NCI-H2029 (cell line): ENCODE measurements at places on chromosomes 3 and 15.
A peak's percentile ranks its signal among the peaks of the same experiment; 100 is the strongest.

GRCh38 chr15:57403017-57403416, 26.7 kb downstream of the CGNL1 start:
- DNase-seq, result no peak

GRCh38 chr3:24582431-24583403, 88.1 kb upstream of the THRB start:
- no peak for DNase-seq

DNA sequence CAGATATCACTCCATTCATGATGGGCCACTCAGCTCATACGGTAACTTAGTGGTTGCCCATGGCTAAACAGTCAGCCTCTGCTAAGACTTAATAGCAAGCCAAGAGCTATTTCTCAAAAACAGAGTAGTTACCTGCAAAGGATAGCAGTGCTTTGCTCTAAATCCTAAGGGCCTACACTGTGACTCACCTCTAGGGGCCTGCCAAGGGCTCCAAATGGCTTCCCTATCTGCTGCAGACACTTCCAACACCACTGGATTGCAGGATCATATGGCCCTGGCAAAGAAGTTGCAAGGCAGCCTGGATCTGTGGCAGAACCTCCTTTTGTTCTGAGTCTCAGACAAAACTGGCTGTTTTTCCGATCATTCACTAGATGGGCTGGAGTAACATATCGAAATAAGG, 17.8 kb downstream of the CGGBP1 start:
- no peak for DNase-seq

GRCh38 chr3:33218446-33219174, at the start of gene SUSD5:
SUSD5 (minus strand) TSS chr3:33218810; CDS start chr3:33218797, 13 bp downstream.
- DNase-seq, result no peak

- no peak for DNase-seq
These were observed 30.2 kb downstream of the OCA2 start for GRCh38 chr15:28068930-28069329.

- no peak for DNase-seq
These were observed 11.0 kb upstream of the ONECUT1 start for GRCh38 chr15:52800828-52801747.

DNA sequence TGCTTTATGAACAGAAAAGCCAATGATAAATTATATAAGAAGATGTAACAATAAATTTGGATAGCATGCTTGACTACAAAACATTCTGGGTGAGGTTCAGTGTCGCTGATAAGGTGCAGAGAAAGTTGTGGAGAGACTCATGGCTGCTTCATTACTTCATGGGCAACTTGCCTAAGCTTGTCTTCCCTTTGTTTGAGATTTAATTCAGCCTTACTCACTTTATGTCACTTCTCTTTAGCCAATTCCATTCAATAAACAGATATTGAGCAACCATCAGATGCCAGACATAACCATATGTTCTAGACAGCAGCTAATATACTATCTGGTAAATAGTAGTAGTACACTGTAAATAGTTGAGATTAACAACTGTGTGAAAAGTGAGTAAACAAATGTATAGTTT, 401.5 kb upstream of the FRG2C start:
- DNase-seq, result no peak

GRCh38 chr15:35728219-35728940, 182.4 kb upstream of the DPH6 start:
- DNase-seq, result no peak

DNA sequence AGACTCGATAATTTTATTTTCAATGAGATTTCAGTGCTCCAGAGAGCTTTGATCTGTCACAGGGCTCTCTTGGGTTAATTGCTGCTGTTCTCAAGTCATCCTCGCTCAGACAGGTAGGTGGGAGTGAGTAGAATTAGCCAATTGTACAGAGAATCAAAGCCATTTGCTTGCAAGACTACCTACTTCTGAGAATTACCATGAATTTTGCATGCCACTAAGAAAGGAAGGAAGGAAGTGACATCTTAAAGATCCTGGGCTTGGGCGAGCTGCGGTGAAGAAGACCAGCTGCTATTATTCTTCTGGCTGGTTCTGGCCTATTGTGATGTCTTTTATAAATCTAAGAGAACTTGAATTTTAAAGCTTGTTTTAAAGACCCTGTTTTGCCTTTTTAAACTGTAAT, 154.1 kb upstream of the LPP start:
- no peak for DNase-seq

- DNase-seq, result no peak
These were observed 31.7 kb downstream of the HMCES start for GRCh38 chr3:129310111-129311011.

DNA sequence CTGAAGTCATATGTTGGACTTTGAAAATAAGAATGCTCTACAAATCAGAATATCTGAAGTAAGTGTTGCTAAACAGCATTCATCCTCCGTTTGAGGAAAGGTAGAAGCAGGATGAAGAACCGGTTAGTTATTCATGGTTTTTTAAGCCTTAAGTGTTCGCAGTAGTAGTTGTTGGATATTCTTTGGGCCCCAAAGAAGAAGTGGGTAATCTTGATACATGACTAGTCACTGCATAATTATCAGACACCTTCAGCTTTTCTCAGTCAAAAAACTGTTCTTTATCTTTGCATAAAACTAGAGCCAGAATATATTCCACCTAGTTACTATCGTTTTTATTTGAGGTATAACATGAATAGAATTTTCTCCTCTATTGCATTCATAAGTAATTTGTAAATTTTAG, 13.8 kb downstream of the RAB5A start:
- DNase-seq, result no peak

DNA sequence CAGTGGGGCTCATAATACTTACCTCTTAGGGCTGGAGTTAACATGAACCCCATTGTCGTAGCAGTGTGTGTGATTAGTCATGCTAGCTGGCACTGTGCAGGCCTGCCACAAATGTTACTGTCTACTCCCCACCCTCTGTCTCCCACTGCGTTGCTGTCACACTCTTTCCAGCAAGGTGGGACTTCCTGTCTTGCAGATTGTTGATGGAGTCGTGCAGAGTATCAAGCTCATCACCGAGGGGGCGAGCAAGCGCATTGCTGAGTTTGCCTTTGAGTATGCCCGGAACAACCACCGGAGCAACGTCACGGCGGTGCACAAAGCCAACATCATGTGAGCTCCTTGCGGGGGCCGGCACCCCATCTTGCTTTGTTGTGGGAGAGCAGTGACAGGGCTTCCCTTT, 12.9 kb downstream of the IDH3A start:
- DNase-seq, result no peak

GRCh38 chr3:148847351-148847750, 17.7 kb upstream of the CPA3 start:
- no peak for DNase-seq

DNA sequence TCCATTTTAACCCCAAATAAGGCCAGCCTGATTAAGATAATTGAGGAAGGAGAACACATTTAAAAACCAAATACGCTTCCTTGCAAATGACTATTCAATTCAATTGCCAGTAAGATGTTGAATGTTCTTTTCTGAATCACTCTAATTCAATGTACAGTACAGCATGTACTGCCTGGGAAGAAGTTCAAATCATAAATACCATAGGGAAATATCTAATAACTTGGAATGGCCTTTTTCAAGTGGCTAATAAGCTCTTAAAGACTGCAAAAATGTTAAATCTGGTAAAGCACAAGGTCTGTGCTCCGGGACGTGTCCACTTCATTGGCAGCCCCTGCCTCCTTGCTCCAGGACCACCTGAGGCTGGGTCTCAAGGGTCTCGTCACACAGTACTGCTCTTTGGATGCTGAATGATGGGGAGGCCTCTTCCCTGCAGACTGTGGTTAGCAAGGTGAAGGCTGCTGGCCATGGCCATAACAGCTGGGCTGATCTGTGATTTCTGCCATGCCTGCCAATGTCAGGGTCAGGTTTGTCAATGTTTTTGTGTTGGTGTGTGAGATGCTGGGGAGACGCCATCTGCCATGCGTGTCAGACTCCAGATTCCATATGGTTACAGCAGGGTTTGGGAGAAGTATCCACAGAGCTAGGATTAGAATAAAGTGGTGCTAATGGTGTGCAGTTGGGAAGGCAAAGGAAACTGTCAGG, 300.5 kb downstream of the ADAMTS17 start:
- no peak for DNase-seq

DNA sequence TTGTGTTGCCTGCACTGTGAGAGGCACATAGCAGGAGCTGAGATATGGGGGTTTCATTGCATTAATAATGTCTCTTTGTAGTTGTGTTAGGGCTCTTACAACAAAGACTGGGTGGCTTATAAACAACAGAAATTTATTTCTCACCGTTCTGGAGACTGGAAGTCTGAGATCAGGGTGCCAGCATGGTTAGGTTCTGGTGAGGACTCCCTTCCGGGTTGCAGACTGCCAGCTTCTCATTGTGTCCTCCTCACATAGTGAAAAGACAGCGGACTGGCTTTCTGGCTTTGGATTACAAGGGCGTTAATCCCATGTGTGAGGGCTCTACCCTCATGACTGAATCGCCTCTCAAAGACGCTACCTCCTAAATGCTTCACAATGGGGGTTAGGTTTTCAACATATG, 20.6 kb downstream of the TMEM108 start:
- DNase-seq, result peak; percentile 21

DNA sequence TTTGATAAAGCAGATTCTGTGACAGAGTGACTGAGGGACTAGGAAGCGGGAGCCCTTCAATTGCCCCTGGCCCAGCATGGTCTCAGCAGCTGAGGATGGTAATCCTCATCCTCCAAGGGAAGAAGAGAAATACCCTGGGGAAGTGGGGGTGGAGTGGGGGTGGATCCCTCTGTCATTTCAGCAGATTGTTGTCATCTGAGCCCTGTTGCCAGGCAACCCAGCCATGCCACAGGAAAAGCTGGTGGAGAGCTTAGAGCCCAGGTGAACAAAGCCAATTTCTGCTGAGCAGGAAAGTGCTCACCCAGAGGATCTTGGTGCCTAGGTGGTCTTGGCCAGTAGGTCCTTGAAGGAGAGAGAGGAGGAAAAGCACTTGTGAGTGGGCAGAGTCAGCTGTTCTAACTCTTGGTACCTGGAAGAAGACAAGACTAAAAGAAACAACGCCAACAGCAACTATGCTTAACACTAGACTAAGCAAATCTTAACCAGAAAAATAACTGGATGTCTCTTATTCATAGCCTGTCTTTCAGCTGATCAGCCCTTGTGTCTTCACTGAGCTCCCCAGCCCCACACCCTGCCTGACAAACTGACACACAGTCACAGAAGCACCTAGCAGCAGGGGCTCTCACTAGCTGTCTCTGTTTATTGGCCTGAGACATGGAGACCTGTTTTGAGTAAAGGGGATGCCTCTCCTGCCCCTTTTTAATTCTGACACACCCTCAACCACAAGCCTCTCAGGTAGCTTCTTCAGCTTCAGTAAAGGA, 40.1 kb upstream of the DCLK3 start:
- DNase-seq, result peak; percentile 77

- no peak for DNase-seq
These were observed 960 bp upstream of the KLF13 start for GRCh38 chr15:31325595-31326155.

GRCh38 chr3:124854009-124854408, 33.2 kb downstream of the ITGB5 start:
- DNase-seq, result no peak

DNA sequence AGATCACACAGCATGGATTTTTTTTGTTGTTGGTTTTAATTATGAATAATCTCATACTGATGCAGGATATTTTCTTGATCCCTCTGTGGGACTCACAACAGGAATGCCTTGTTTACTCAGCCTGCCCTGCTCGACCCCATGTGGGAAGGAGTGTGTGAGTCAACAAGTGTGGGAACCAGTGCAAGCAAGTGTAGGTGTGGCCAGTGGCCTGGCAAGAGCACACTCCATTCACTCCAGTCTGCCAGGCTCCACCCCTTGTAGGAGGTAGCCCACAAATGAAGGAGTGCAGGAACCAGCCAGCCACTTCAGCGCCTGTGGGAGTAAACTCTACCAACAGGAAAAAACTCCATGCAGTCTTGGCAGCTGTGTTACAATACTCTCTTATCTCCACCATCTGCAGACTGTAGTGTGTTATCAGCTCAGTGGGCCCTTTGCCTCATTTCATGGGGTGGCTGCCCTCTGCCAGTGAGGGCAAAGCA, 393.6 kb downstream of the OTOL1 start:
- no peak for DNase-seq

DNA sequence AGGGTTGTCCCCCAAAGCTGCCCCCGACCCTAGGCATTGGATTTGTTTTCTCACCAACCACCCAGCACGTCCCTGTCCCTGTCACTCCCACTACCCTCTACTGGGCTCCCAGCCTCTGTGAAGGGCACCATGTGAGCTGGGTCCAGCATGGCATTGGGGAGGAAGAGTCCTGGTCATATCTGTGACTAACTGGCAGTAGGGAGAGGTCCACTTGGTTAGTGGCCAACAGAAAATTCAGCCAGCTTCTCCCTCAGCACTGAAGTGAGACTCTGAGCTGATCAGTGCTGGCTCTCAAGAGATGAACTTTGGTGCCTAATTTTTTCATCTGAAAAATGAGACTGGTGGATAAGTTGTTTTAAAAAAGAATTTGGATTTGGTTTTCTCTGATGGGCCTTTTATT, 11.3 kb upstream of the KIF23 start:
- no peak for DNase-seq

DNA sequence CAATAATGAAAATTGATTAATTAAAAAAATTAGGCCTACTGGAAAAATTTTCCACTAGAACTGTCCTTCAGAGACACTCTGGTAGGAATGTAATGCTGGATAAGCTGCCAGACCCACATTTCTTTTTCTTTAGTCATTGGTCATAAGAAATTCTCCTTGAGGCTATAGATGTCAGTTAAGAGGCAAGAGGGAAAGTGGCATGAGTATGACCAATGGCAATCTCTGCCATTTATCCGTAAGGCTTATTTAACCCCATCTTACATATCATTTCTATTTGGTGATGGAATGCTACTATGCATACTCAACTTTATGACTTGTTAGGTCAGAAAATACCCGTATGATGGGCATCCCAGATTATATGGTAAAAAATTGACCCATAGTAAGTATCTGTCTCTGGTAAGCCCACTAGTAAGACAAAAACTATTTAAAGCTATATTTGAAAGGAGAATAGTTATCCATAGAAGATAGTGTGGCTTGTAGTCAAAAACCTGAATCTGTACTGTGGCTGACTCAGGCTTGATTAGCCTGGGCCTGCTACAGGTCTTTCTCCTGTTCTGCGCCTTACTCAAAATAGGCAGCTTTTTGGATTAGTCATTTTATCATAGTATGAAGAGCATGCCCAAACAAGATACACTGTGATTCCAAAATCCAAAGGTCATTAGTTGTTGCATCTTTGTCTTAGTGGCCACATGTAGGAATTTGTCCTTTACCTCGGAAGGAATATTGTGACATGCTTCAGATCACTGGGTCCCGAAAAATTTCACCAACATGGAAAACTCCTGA, 314.7 kb downstream of the PYDC2 start:
- DNase-seq, result no peak

- no peak for DNase-seq
These were observed 62.1 kb upstream of the SLC6A11 start for GRCh38 chr3:10753964-10754363.

DNA sequence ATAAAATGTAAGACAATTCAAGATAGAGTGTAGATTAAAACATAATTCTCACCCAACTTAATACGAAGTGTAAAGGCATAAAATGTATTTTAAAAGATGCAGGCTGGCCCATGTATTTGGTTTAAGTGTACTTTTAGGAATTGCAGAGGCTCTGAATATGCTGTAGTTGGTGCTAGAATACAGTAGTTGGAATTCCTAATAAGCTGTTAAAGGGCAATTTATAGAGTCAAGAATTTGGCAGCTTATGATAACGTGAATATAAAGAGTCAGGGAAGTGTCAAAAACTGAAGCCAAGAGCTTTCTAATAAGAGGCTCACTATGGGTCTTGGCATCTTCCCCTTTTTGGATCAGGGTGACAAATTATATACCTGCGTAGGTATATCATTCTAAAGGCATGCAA, 36.5 kb downstream of the ADAMTS9 start:
- no peak for DNase-seq
